ENCODE measurements at places on chromosomes 16 and 17.

DNA sequence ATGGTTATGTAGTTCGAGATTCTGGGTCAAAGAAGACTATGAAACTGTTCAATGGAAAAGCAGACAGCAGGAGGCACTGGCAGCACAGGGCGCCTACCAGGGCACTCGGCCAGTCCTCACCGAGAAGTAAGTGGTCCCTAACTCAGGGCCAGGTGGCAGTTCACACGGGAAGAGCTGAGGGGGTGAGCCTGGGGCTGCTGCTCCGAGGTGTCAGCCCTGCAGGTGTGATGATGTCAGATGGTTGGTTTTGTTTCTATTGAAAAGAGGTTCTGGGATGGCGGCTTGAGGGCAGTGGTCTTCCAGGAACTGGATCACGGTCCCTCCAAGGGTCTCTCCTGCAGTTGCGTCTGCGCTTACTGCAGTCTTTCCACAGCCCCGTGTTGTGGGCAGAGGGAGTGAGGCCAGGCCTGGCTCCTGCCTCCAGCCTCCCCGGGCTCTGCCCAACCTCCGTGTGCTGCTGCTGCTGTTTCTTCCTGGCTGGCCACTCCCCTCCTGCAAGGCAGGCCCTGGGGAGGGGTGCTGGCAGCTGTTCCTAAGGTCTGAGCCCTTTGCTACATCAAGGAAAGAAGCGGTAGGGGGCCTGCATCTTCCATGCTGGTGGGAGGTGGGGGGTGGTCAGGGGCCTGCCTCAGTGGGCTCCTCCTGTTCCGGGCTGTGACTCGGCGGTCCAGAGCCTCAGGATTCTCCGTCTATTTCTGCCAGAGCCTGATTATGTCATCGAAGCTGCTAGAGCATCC is 22.6 kb downstream of the RNF213 start:
- no peak for DNase-seq

GRCh38 chr16:30659507-30660423 is 1.5 kb downstream of the FBRS start:
- no peak for DNase-seq

DNA sequence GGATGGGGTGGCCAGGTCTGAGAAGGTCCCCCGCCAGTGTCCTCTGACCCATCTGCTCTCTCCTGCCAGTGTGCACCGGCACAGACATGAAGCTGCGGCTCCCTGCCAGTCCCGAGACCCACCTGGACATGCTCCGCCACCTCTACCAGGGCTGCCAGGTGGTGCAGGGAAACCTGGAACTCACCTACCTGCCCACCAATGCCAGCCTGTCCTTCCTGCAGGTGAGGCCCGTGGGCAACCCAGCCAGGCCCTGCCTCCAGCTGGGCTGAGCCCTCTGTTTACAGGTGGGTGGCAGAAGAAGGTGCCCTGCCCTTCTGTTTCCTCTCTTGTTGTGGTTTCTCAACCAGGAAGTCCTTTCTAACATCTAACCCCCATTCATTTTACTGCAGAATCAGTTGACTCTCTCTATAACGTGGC is 7.1 kb downstream of the ERBB2 start:
- no peak for DNase-seq

- DNase-seq = no peak
Measured at GRCh38 chr16:88504489-88505404, 51.7 kb downstream of the ZFPM1 start.

GRCh38 chr17:82299452-82299851 is 18.0 kb downstream of the CD7 start:
- DNase-seq = no peak

- no peak for DNase-seq
Measured at GRCh38 chr17:31806921-31807320, 52.1 kb downstream of the COPRS start.

- peak; percentile 23 for DNase-seq
Measured at GRCh38 chr16:66798161-66798560, 3.2 kb downstream of the TERB1 start.

DNA sequence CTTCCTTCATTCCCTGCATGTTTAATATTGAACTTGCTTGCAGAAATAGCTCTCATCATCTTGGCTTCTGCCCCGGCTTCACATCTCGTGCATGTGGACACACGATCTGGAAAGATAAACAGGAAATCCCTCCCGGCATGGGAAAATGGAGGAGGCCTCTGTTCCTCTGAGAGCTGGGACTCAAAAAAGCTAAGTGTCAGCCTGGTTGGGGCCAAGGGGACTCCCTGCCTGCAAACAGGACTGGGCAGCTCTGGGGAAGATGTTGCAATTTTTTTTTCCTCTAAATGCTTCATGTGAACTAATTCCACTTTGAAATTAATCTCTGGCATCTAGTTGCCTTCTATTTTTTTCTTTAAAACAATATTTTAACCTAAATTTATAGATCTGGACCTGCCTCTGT is 24.8 kb downstream of the ITPRIPL2 start:
- DNase-seq = peak; percentile 52
